ENCODE measurements at places on chromosomes 4 and X.
A peak's percentile ranks its signal among the peaks of the same experiment; 100 is the strongest.

- DNase-seq: no peak
These were observed 321.9 kb upstream of the GIMD1 start for GRCh38 chr4:106690487-106690886.

GRCh38 chr4:38489011-38489861 lies 174.8 kb upstream of the KLF3 start:
- no peak for DNase-seq

- DNase-seq: no peak
These were observed 4.3 kb downstream of the WDR44 start for GRCh38 chrX:118350221-118350620.

GRCh38 chrX:150715184-150715583 lies 22.0 kb downstream of the MTMR1 start:
- DNase-seq: no peak

DNA sequence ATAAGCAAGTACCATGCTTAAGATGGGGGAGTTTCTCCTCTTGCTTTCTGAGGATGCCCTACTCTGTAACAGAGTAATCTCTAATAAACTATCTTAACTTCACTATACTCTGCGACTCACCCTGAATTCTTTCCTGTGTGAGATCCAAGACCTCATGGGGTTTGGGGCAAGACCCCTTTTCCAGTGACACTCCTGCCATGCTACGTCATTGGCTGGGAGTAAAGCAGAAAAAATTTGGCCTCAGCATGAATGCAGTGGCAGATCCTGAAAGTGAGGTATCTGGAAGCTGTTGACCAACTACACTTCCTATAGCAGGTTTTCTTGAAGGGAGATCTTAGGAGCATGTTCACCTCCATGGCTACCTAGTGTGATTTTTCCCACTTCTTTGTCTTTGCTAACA lies 109.1 kb upstream of the MED14 start:
- no peak for DNase-seq

GRCh38 chrX:13717700-13718472 lies 16.5 kb downstream of the TRAPPC2 start:
- DNase-seq: no peak

GRCh38 chr4:73964862-73965611 lies 16.8 kb downstream of the PF4 start:
- no peak for DNase-seq

GRCh38 chr4:100466501-100466900 lies 51.3 kb downstream of the EMCN start:
- DNase-seq: no peak

DNA sequence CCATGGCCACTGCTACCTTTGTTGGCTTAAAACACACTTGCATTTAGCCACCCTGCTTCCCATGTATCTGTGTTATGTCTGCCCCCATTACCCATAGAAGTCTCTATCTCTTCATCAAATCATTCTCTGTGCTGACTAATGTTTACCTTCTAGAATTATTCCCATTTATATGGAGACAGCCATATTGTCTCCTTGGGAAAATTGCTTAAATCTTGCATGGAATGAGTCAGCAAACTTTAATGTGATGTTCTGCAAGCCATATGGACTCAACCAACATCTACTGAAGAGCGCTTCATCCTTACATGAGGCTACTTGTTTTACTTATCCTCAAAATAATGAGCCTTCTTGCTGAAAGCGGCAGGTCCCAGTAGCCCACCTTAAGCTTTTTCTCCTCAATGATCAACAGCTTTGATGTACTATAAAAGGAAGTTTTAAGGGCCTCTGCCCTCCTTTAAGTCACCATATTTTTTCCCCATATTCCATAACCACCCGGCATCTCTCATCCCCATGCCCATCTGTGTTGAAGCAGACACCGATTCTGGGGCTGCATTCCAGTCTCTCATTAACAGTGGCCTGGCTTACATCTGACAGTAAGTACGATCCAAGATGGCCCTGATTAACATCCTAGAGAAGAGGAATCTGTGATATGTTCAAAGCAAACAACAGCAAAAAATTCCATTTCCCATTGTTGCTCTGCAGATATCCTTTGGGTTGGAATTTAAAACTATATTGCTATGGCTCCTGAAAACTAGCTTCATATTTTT lies 130.4 kb downstream of the ARHGAP6 start:
- DNase-seq: no peak

- no peak for DNase-seq
These were observed 42.4 kb upstream of the GATB start for GRCh38 chr4:151803246-151803645.

GRCh38 chrX:153635788-153636668 lies 11.0 kb upstream of the DUSP9 start:
- no peak for DNase-seq

DNA sequence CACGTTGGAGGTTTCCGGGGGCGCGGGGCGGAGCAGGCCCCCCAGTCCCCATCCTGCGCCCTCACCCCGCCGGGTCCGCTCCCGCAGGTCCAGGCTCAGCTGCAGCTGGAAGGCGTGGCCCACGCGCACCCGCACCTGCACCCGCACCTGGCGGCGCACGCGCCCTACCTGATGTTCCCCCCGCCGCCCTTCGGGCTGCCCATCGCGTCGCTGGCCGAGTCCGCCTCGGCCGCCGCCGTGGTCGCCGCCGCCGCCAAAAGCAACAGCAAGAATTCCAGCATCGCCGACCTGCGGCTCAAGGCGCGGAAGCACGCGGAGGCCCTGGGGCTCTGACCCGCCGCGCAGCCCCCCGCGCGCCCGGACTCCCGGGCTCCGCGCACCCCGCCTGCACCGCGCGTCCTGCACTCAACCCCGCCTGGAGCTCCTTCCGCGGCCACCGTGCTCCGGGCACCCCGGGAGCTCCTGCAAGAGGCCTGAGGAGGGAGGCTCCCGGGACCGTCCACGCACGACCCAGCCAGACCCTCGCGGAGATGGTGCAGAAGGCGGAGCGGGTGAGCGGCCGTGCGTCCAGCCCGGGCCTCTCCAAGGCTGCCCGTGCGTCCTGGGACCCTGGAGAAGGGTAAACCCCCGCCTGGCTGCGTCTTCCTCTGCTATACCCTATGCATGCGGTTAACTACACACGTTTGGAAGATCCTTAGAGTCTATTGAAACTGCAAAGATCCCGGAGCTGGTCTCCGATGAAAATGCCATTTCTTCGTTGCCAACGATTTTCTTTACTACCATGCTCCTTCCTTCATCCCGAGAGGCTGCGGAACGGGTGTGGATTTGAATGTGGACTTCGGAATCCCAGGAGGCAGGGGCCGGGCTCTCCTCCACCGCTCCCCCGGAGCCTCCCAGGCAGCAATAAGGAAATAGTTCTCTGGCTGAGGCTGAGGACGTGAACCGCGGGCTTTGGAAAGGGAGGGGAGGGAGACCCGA lies 14.0 kb downstream of the SHOX start:
- DNase-seq: peak; percentile 68

GRCh38 chr4:61277785-61278760 lies 77.9 kb downstream of the ADGRL3 start:
- no peak for DNase-seq

GRCh38 chr4:21002976-21003375 lies 302.7 kb downstream of the PACRGL start:
- DNase-seq: no peak

- DNase-seq: no peak
These were observed 127.2 kb downstream of the DHRSX start for GRCh38 chrX:2373615-2374014.

- DNase-seq: peak; percentile 49
These were observed 8.0 kb downstream of the APLN start for GRCh38 chrX:129646566-129647417.

- DNase-seq: no peak
These were observed at the start of gene DCX for GRCh38 chrX:111411983-111412382. DCX (minus strand) TSS chrX:111412192; CDS start chrX:111410398, 1,794 bp downstream.

GRCh38 chr4:154001193-154001592 lies 212.3 kb upstream of the SFRP2 start:
- DNase-seq: no peak

DNA sequence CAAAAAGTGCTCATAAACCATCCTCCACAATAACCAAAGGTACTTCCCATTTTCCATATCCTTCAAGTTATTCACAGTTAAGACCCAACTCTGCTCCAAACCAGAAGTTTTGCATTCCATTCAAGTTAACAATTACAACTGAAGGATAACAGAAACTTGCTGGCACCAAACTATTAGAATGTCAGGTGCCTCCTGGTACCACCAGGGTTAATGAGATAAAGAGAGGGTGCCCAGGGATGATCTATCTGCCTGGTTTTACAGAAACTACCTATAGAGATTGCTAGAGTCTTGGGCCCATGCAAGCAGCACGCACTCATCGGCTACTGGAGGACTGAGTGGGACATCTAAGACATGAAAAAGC lies 114.6 kb downstream of the RBM47 start:
- DNase-seq: no peak

- DNase-seq: no peak
These were observed 1113.1 kb upstream of the LCORL start for GRCh38 chr4:19134685-19135084.

DNA sequence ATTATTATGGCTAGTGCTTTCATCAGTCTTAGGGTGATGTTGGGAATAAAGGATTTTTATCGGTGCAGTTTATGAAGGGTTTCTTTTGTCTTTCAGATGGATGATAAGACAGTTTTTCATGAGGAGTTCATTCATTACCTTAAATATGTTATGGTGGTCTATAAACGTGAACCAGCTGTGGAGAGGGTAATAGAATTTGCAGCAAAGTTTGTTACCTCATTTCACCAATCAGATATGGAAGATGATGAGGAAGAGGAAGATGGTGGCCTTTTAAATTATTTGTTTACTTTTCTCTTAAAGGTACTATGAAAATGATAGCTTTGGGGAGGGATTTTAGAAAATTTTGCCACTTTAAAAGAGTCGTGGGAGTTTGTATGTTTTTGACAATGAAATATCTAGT lies 1.3 kb downstream of the NCAPG start:
- no peak for DNase-seq

DNA sequence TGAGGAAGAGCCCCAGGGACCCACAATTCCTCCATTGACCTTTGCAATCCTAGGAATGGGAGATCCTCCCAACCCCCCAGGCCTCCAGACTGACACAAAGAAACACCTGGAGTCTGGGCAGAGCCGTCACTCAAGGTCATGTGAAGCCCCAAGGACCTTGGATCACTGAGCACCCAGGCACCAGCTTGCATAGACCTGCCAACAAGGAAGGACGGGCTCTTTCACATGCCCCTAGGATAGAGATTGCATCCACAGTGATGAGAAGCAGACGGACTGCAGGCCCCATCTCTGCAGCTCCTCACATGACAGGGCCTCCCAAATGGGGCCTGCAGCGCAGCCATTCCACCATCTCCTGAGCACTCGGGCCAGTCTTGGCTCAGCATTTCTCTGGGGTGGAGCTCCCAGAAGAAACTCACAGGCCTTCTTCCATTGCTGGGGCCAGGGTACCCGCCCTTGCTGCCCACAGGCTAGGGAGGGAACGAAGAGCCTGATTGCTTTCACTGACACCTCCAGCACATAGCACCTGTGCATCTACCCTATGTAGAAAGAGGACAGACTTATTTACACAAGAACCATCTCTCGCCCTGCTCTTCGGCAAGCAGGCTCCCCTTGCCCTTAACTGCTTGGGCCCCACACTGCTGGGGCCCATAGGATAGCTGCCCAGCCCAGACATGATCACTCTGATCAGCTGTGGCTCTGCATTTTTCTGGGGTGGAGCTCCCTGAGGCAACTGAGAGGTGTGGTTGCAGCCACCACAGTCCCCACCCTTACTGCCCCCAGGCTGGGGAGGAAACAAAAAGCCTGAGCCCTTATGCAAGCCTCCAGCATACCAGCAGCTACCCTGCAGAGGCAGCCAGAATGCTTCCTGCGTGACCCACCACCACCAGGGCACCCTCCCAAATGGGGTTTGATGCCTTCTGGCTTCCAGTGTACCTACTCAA lies 185.7 kb upstream of the ZCCHC13 start:
- DNase-seq: no peak

- DNase-seq: peak; percentile 88
These were observed 754 bp upstream of the KLF3 start for GRCh38 chr4:38663090-38663800.

DNA sequence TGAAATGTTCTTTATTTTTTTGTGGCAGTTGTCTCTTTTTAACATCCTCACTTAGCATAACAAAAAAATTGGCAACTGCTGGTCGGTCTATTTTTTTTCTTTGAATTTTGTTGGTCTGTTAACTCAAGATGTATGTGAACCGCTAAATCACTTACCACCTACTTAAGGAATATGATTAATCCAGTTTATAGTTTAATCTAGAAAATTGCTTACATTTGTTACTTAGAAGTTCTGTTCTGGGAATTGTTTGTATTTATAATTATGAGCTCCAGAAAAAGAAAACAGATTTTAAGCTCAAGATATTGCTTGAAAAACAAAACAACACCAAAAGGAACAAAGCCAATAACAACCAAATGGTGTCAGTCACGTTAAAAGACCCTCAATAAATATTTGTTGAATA lies 66.1 kb upstream of the KLHL13 start:
- no peak for DNase-seq

Measured in type B pancreatic cell (in vitro differentiated cells).